AG09309 (cell line): ENCODE measurements at places on chromosomes 1 and 21.

- no peak for DNase-seq
Observed at GRCh38 chr1:210618369-210618768, 289.7 kb downstream of the HHAT start.

DNA sequence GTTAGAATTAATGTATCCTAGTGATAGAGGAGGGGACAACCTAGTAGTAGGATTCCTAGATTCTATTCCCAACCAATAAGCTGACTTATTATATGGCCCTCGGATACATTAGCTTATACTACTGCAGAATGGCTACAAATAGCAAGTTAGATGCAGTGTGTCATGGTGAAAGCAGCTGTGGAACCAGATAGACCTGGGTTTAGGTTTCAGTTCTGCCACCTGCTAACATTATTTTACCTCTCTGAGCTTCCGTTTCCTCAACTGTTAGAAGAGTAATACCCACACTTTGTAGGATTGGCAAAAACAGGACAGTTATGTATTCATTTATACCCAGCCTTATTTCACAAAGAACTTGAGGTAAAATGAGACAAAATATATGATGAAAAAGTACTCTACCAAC is 21.6 kb upstream of the MAGOH start:
- no peak for DNase-seq

- DNase-seq, result no peak
Observed at GRCh38 chr1:228830954-228831481, 95.7 kb downstream of the RHOU start.

- no peak for DNase-seq
Observed at GRCh38 chr1:214264196-214264595, 16.8 kb upstream of the SMYD2 start.

DNA sequence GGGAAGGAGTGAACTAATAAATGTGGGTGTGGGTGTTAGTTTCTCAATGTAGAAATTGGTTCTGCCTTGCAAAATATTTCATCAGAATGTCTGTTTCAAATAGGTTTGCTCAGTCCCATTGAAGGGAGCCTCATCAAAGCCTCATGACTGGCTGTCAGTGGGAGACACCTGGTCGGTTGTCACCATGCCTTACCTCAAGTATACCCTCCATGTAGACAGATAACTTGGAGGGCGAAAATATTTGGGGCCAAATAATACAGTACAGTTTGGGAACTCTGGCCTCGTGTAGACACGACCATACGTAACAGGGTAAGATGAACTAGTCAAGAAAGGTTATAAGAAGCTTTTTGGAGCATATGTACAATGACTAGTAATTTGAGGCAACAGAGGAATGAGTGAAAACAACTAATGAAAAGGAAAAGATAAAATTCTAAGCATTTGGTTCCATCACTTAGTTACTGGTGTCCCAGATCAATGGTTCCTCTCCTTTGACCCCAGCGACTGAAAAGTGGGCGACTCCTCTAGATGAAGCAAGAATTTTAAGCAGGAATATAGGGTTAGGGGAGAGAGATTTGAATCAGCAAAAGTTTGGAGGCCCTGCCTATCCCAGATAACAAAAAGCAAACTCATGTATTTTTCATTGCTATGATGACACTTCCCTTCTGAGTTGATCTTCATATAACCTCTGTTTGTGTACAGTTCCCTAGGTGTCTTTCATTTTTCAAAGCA is 163.9 kb downstream of the LRRC40 start:
- no peak for DNase-seq

DNA sequence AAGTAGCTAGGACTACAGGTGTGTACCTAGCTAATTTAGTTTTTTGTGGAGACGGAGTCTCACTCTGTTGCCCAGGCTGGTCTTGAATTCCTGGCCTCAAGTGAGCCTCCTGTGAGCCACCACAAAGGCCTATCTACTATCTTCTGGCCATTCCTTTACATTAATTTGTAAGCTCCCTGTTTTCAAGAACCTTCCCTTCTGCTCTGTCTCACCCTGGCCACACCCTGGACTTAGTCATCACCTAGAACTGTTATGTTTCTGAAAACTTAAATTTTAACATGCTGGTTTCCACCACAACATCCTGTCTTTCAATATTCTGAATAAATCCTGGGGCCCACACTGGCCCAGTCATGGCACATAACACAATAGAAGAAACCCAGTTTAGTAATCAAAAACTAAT is 4.9 kb upstream of the B4GALT3 start:
- DNase-seq, result no peak

GRCh38 chr1:212752934-212753497 is 38.6 kb downstream of the NSL1 start:
- no peak for DNase-seq

DNA sequence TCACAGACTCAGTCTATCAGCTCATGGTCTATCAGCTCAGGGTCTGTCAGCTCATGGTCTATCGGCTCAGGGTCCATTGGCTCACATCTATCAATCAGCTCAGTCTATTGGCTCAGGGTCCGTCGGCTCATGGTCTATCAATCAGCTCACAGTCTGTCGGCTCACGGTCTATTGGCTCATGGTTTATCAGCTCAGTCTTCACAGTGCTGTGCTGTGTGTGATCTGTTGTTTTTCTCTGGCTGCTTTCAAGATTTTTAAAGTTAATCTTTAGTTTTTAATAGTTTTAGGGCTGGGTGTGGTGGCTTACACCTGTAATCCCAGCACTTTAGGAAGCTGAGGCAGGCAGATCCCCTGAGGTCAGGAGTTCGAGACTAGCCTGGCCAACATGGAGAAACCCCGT is 14.4 kb downstream of the C1orf159 start:
- DNase-seq, result no peak

- DNase-seq, result peak; percentile 32
Observed at GRCh38 chr1:214261206-214262123, 19.5 kb upstream of the SMYD2 start.

DNA sequence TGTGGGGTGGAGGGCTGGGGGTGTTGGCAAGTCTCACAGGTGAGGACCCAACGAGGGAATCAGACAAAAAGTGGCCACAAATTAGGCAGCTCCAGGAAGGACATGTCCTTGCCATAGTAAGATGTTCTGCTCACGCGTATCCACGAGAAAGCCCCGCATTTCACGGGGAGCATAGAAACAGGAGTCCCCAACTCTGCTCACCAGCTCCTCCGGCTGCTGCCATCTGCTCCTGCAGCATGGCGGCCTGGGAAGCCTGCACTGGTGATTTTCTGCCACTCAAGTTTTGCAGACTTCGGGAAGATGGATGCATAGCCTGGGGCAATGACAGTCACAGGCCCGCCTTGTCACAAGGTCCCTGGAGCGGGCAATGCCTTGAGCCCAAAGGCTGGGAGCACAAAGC is 9.3 kb downstream of the TCP10L start:
- no peak for DNase-seq
